ENCODE measurements at places on chromosomes 4 and X.

DNA sequence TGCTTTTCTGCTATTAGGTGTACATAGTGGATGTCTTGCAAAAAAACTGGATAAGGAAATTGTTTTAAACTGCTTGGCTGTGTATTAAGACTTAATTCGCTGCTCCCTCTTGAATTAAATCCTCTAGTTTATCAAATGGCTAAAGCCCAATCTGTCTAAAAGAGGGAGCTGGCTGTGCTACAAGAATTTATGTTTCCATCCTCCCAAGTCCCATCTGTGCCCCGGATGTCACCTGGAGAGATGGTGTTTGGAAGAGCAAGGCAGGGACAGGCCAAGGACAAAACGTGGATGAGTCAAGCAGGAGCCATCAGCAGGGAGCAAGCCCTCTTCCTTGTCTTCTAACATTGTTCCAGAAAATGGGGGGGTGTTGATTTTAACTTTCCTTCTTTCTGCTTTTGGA lies 171.3 kb upstream of the LCORL start:
- DNase-seq = no peak

- DNase-seq = no peak
Observed at GRCh38 chr4:180398564-180398963, 1844.6 kb upstream of the TENM3 start.

DNA sequence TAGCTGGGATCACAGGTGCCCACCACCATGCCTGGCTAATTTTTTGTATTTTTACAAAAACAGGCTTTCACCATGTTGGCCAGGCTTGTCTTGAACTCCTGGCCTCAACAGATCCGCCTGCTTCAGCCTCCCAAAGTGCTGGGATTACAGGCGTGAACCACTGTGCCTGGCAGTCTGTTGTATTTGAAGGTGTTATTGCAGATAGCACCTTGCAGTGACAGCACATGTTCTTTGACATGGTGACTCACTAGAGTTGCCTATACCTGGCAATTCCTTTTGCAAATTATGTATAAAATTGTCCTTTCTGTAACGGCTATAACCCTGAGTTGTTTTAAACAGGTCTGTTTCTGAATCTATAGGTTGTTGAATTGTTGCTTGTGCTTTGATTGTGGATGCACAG lies 7.9 kb downstream of the OGT start:
- DNase-seq = no peak

- DNase-seq = peak; percentile 14
Observed at GRCh38 chrX:41705680-41706374, 17.1 kb downstream of the GPR34 start.

DNA sequence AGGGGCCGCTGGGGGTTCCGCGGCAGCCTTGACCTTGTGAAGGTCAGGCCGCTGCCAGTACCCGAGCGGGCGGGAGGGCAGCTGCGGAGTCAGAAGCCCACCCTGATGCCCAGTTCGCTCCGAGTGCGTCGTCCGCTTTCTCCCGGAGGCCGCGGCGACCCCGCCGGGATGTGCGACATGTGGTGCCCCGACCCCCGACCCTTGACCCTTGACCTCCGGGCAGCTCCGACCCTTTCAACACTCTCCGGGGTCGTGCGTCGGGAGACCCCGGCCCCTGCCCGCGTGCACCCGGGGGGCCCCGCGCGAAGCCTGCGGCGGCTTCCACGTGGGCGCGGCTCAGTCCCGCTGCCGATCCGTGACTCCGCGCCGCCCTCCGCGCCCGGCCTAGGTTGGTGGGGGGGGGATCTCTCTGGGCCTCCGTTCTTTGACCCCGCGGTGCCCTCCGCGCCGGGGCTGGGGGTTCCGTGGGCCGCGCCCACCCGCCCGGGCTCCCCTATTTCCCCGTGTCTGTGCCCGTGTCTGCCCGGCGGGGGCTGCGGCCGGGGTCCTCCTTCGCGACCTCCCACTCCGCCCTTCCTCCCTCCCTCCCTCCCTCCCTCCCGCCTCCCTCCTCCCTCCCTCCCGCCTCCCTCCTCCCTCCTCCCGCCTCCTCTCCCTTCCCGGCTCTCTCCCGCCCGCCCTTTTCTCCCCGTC lies 609 bp upstream of the SLC25A6 start:
- DNase-seq = peak; percentile 32

Measured in MM.1S (cell line).